ENCODE measurements at places on chromosomes 7 and 10. TPM values are rescaled to one million over a fixed set of nuclear protein-coding genes. Genes with fewer than 3 reads are reported as not detected.
A peak's percentile ranks its signal among the peaks of the same experiment; 100 is the strongest.

VPS37D gene
- total RNA-seq = 5.4 TPM

SFXN3 gene
- 95.0 TPM for total RNA-seq

PTPRZ1 gene
- 8.1 TPM for total RNA-seq

NUDT13 gene
- total RNA-seq = 2.9 TPM

NAT16 gene
- not detected for total RNA-seq

HOXA6 gene
- 1.7 TPM for total RNA-seq

NKX1-2 gene
- total RNA-seq = 0.98 TPM

DNA sequence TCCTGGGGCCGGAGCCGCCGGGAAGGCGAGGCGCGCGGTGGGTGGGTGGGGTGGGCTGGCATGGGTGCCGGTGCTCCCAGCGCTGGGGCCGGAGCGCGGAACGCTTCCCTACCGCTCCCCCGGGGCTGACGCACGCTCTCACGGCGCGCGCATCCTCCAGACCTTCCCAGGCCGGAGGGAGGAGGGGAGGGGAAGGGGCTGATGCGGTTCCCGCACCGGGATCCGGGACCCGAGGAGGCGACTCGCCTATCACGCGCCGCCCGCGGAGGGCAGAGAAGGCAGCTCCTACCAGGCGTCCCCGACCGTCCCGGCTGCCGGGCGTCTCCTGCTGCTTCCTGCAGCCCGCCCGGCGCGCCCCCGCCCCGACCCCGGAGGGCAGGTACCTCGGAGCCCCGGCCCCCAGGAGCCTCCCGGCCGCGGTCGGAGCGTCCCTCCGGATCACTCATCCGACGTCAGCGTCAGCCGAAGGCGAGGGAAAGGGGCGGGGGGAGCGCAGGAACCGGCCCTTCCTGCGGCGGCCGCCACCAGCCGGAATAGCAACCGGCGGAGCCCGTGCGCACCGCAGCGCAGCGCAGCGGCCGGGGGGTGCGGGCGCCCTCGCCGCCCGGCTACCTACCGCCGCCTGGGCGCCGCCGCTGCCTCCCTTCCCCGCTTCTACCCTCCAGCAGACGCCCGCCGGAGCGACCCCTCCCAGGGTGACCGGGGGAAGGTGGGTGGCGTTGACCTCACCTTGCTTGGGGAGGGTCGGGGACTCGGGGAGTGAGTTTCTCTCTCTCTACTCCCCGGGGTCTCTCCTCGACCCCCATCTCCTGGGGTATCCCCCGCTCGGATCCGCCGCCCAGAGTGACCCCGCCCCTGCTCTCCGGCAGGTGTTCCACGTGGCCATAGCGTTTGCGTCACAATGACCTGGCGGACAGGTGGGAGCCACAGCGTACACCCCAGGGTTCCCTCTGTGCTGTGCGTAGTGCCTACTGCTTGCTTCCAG lies at the start of gene ICA1:
ICA1 (minus strand) TSS at position 457 of the 985 bp plus-strand sequence. CDS start 26,241 bp downstream, outside the sequence.
- peaks cover 18% of the 10 kb centered on the region for H3K4me1 ChIP-seq
- no peaks in the 10 kb centered on the region for H3K27me3 ChIP-seq
- peak within 1 kb of the TSS; percentile 34 for H3K27ac ChIP-seq
- DNase-seq = no peak

DNA sequence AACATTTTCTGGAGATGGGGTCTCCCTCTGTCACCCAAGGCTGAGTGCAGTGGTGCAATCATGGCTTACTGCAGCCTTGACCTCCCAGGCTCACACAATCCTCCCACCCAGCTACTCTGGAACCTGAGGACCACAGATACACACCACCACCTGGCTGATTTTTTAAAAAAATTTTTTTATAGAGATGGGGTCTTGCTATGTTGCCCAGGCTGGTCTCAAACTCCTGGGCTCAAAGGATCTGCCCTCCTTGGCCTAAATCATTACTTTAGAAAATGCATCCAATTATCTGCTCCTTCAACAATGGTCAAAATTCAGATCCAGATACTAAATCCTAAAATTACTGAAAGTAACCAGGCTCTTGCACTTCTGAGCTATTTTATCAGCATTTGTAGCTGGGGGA lies 55.2 kb downstream of the CTBP2 start:
- DNase-seq = no peak
- H3K4me3 ChIP-seq = no peak overlapping the region
- no peak overlapping the region for H3K27ac ChIP-seq
- H3K36me3 ChIP-seq = peaks cover 28% of the 10 kb centered on the region
- H3K4me1 ChIP-seq = peaks cover 29% of the 10 kb centered on the region

DNA sequence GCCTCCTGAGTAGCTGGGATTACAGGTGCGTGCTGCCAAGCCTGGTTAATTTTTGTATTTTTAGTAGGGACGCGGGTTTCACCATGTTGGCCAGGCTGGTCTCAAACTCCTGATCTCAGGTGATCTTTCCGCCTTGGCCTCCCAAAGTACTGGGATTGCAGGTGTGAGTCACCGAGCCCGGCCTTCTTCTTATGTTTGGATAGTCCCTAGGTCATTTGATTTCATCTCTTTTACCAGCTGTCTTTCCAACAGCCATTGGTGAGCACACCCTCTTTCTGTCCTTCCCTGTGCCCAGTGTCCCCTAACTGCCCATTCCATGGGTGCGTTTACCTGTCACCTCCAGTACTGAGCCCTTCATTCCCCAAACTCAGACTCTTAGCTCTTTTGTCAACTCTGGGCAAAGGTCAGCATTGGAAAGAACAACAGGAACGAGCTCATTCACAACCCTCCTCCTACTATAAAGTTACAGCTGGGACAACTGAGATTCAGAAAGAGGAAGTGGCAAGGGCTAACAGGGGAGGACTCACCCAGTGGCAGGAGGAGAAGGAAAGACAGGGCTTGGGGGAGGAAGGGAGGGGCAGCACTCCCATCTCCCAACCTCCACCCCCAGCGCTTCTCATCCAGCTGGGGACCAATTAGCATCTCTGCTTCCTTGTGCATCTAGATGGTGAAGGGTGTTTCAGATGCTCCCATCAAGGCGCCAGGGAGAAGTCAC lies 5.6 kb downstream of the SSC4D start:
- no peaks in the 10 kb centered on the region for H3K4me1 ChIP-seq
- H3K4me3 ChIP-seq = no peak overlapping the region
- no peak for DNase-seq
- H3K27me3 ChIP-seq = no peaks in the 10 kb centered on the region

GRCh38 chr7:132438926-132439325 lies 137.3 kb downstream of the PLXNA4 start:
- DNase-seq = no peak
- H3K27ac ChIP-seq = no peak overlapping the region
- no peaks in the 10 kb centered on the region for H3K4me1 ChIP-seq
- no peaks in the 10 kb centered on the region for H3K36me3 ChIP-seq
- H3K4me3 ChIP-seq = no peak overlapping the region
- no peaks in the 10 kb centered on the region for H3K27me3 ChIP-seq

- no peaks in the 10 kb centered on the region for H3K27me3 ChIP-seq
- no peak for DNase-seq
- H3K4me3 ChIP-seq = no peak overlapping the region
- no peaks in the 10 kb centered on the region for H3K36me3 ChIP-seq
Observed at GRCh38 chr10:86693721-86694369, 25.5 kb downstream of the LDB3 start.

GRCh38 chr10:48945441-48946130 lies 5.9 kb upstream of the LRRC18 start:
- H3K36me3 ChIP-seq = no peaks in the 10 kb centered on the region
- no peak overlapping the region for H3K4me3 ChIP-seq
- no peak overlapping the region for H3K27ac ChIP-seq
- no peaks in the 10 kb centered on the region for H3K27me3 ChIP-seq

GRCh38 chr7:107370816-107371215 lies 99.0 kb upstream of the GPR22 start:
- no peak overlapping the region for H3K27ac ChIP-seq
- no peak overlapping the region for H3K4me3 ChIP-seq
- H3K36me3 ChIP-seq = no peaks in the 10 kb centered on the region
- no peaks in the 10 kb centered on the region for H3K27me3 ChIP-seq

DNA sequence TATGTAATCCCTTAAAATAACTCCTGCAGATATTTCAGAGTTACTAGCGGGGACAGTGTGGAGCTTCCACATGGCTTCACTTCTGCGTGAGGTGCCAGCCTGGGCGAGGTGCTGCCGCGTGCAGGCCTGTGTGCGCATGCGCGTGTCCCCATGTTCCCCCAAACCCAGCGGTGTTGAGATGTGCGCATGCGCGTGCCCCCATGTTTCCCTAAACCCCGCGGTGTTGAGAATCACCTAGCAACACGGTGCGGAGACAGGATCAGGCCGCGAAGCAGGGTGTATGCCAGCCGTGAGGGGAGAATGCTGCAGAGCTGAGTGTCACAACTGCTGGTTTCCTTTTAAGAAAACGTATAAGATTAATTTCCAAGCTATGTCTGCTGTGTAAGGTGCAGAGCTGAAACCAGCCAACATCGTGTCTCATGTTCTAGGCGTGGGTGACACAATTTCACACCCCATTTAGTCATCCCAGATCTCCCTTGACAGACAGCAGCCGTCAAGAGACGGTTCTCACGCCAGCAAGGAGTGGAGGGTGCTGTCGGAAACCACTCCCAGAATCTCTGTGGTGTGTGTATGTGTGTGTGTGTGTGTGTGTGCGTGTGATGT lies 71.9 kb upstream of the ADARB2 start:
- no peaks in the 10 kb centered on the region for H3K4me1 ChIP-seq
- H3K27ac ChIP-seq = no peak overlapping the region
- H3K27me3 ChIP-seq = no peaks in the 10 kb centered on the region
- no peaks in the 10 kb centered on the region for H3K36me3 ChIP-seq

- H3K4me3 ChIP-seq = no peak overlapping the region
- H3K4me1 ChIP-seq = no peaks in the 10 kb centered on the region
- no peak overlapping the region for H3K27ac ChIP-seq
Observed at GRCh38 chr10:72079356-72079755, 9.0 kb downstream of the SPOCK2 start.

- no peaks in the 10 kb centered on the region for H3K36me3 ChIP-seq
- no peak overlapping the region for H3K27ac ChIP-seq
- DNase-seq = no peak
- no peaks in the 10 kb centered on the region for H3K27me3 ChIP-seq
- no peak overlapping the region for H3K4me3 ChIP-seq
Observed at GRCh38 chr7:31066516-31067130, 14.5 kb downstream of the ADCYAP1R1 start.

GRCh38 chr10:126663328-126663727 lies 7.2 kb downstream of the C10orf90 start:
- no peaks in the 10 kb centered on the region for H3K27me3 ChIP-seq
- DNase-seq = no peak
- H3K36me3 ChIP-seq = no peaks in the 10 kb centered on the region
- H3K27ac ChIP-seq = no peak overlapping the region
- H3K4me3 ChIP-seq = no peak overlapping the region
- no peaks in the 10 kb centered on the region for H3K4me1 ChIP-seq

DNA sequence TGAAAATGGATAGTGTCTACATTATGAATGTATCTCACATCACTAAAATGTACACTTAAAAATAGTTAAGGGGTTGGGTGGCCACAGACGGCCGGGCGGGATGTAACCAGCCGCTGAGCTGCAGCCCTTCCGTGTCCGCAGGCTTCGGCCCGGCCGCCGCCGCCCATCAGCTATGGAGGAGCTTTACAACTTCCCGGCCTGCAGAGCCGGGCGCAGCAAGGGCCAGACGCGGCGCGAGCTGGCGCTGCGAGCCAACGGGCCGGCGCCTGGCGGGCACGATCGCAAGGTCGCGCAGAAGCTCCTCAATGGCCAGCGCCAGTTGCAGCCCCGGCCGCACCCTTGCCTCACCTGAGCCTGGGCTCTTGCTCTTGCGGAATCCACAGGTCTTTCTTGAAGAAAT lies 69.1 kb downstream of the KMT2C start:
- H3K4me1 ChIP-seq = peaks cover 44% of the 10 kb centered on the region
- H3K36me3 ChIP-seq = no peaks in the 10 kb centered on the region
- H3K27me3 ChIP-seq = no peaks in the 10 kb centered on the region

- no peak overlapping the region for H3K27ac ChIP-seq
- no peaks in the 10 kb centered on the region for H3K27me3 ChIP-seq
- no peak overlapping the region for H3K4me3 ChIP-seq
- H3K36me3 ChIP-seq = peaks cover 27% of the 10 kb centered on the region
Observed at GRCh38 chr7:129017933-129018538, 36.9 kb downstream of the TNPO3 start.

- no peak overlapping the region for H3K27ac ChIP-seq
- H3K4me1 ChIP-seq = peaks cover 22% of the 10 kb centered on the region
- peaks cover 36% of the 10 kb centered on the region for H3K27me3 ChIP-seq
- no peaks in the 10 kb centered on the region for H3K36me3 ChIP-seq
Observed at GRCh38 chr10:123140983-123141390, 5.2 kb downstream of the HMX3 start.

DNA sequence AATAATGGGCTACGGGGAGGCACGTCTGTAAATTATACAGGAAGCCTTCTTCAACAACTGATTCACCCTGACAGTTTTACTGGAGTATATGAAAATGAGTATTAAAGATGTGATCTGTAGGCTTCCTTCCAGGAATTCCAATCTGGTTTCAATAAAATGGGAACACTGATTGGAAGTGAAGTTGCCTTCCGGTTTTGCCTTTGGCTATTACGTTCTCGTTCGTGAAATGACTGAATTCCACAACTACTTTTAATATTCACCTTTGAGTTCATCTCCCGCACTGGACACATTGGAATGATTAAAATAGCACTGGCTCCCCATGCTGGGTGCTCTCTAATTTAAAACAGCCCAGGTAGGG lies 350.1 kb upstream of the MKI67 start:
- DNase-seq = no peak
- H3K27me3 ChIP-seq = no peaks in the 10 kb centered on the region

DNA sequence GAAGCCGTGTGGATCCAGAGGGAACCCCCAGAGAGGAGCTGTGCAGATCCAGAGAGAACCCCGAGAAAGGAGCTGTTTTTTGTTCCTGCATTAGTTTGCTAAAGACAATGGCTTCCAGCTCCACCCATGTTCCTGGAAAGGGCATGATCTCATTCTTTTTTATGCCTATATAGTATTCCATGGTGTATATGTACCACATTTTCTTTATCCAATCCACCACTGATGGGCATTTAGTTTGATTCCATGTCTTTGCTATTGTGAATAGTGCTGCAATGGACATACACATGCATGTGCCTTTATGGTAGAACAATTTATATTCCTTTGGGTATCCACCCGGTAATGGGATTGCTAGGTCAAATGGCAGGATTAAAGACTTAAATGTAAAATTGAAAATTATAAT lies 95.4 kb upstream of the RHEB start:
- DNase-seq = no peak
- no peaks in the 10 kb centered on the region for H3K4me1 ChIP-seq
- H3K27me3 ChIP-seq = no peaks in the 10 kb centered on the region
- no peaks in the 10 kb centered on the region for H3K36me3 ChIP-seq
- no peak overlapping the region for H3K4me3 ChIP-seq

DNA sequence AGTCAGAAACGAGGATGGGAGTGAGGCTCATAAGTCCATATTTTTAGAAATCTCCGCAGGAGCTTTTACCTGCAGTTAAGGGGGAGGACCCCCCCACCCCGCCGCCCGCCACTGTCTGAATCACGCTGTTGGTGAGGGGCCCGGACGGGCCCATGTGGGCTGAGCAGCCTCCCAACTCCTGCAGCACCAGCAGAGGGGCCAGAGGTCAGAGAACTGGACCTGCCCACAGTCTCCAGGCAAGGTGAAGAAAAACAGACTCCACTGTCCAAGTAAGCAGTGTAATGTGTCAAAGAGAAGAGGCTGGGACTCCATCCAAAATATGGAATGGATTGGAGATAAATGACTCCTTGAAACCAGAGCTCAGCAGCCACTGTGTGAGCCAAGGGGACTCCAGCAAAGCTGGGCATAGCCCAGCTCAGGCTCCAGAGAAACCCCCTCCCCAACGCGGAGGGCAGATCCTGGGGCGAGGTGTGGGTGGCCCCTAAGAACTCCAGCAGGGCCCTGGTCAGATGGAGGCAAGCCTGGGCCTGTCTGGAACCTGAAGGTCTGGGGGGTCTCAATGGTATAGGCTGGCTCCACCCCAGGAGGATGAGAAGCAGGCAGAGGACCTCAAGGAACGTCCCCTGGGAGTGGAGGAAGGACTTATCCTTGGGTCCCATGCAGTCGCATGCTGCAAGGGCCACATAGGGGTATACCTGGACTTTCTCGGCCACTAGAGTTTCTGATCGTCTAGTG lies 128.5 kb upstream of the TNS3 start:
- H3K4me1 ChIP-seq = no peaks in the 10 kb centered on the region
- H3K27ac ChIP-seq = no peak overlapping the region
- H3K27me3 ChIP-seq = no peaks in the 10 kb centered on the region
- no peaks in the 10 kb centered on the region for H3K36me3 ChIP-seq

Data from vagina (tissue), 2 donors.